Inflammatory macrophage (primary cell): ENCODE measurements at places on chromosomes 3 and 15.
A peak's percentile ranks its signal among the peaks of the same experiment; 100 is the strongest.

DNA sequence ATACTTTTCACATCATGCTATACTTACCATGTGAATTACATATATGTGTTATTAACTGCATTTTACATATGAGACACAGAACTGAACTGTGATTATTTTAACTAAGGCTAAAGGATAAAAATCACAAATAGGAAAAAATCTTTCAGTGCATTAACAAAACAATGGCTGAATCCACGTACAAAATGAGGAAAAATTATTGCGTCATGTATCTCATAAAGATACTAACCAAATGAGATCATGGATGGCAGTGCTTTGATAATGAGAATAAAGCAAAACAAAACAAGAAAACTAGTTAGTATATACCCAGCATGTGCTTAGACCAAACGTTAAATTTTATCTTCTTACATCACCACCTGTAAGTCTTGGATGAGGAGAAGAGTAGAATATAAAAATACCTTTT lies 66.0 kb downstream of the SCAPER start:
- no peak for DNase-seq

DNA sequence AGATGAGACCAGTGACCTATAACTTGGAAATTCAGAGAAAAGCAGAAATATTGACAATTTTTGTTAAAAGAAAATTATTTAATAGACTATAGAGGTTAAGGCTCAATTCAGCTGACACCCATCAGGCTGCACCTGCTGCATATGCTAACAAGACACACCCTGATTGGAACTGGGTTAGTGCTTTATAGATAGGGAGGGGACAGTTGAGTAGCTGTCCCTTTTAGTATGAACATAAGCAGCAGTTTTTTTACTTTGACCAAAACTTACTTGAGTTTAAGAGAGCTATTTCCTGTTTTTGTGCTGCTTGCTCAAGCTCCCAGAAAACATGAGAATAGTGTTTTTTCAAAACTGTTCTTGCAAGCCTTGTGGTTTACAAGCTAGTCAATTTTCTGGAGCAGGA lies 292.6 kb downstream of the LRRC3B start:
- no peak for DNase-seq

DNA sequence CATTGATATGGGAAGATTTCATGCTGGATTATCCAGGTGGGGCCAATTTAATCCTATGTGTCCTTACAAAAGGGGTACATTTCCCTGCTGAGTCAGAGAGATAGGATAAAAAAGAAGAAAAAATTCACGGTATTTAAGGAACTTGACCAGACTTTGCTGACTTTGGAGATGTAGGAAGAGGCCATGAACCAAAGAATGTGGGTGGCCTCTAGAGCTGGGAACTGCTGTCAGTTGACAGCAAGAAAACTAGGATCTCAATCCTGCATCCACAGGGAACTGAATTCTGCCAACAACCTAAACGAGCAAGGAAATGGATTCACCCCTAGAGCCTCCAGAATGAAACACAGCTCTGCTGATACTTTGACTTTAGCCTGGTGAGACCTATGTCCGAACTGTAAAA lies 148.1 kb upstream of the SLC24A5 start:
- DNase-seq: no peak

DNA sequence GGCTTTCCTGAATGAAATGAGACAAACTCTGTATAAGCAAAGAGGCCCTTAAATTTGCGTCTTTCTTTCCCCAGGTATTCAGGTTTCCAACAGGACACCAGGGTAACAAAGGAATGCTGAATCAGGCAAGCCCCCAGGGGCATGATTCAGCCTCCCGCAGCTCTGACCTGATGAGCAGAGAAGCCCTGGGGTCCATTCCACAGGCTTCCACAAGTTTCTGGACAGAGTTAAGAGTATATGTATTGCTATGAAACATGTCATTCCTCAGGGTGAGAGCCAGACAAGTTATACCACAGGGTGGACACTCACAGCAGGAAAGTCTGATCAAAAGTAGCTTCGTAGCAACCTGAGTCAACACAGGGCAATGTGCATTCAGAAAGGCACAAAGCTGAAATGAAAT lies 68.1 kb upstream of the CTNNB1 start:
- no peak for DNase-seq

DNA sequence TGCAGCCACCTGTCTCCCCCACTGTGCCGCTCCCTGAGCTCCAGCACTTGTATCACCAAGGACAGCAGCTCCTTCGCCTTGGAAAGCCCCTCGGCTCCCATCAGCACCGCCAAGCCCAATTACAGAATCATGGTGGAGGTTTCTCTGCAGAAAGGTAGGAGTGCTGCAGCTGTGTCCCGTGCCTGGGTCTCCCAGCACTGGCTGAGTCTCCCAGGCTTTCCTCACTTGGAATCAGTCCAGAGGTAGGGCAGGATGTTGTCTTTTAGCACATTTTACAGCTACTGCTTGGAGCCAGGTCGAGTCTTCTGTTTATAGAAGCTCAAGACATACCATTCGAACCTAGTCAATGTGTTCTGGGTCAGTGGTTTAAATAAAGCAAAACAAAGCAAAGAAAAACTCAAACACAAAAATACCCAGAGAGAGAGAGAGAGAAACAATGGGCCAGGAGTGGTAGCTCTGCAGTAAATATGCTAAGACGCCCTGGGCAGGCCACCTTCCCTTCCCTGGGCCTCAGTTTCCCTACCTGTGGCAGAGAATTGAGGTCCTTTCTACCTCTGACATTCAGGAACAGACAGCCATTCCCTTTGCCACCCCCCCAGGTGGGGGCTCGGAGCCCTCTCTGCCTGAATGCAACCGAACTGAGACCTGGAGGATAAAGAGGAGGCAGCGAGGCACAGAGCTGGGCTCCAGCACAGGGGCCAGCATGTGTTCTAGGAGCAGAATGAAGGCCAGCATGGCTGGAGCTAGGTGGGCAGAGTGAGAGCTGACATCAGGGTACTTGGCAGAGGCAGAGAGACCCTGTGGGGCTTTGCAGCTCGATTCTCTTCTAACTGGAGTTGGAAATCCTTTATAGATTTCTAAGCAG lies 44.1 kb downstream of the STARD5 start:
- no peak for DNase-seq

- DNase-seq: peak; percentile 55
Measured at GRCh38 chr15:78709263-78709882, 68.4 kb upstream of the CHRNB4 start.

DNA sequence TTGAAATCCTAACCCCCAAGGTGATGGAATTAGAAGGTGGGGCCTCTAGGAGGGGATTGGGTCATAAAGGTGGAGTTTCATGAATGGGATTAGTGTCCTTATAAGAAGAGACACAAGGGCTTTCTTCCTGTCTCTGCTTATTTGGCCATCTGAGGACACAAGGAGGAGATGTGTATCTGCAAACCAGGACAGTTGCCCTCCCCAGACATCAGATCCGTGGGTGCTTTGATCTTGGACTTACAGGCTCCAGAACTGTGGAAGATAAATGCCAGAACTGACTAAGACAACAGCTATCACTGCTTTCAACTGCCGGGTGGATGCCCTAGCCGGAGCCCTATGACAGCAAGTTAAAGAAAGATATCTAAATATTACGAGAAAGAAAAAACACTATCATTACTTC lies 94.4 kb downstream of the CHRNA7 start:
- no peak for DNase-seq

DNA sequence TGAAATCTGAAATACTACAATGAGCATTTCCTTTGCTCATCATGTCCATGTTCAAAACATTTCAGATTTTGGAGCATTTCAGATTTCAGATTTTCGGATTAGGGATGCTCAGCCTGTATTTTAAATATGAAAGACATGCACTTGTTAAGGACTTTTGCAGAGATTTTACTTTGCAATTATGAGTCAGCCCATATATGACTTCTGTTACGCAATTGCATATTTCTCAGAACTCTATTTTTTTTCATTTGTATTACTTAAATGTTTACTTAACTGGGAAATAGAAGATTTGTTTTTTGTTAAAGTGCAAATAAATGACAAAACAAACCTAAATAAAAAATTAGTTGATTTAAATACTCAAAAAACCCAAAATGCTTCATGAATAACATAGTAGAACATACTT lies 376.2 kb downstream of the ZBTB20 start:
- peak; percentile 20 for DNase-seq

DNA sequence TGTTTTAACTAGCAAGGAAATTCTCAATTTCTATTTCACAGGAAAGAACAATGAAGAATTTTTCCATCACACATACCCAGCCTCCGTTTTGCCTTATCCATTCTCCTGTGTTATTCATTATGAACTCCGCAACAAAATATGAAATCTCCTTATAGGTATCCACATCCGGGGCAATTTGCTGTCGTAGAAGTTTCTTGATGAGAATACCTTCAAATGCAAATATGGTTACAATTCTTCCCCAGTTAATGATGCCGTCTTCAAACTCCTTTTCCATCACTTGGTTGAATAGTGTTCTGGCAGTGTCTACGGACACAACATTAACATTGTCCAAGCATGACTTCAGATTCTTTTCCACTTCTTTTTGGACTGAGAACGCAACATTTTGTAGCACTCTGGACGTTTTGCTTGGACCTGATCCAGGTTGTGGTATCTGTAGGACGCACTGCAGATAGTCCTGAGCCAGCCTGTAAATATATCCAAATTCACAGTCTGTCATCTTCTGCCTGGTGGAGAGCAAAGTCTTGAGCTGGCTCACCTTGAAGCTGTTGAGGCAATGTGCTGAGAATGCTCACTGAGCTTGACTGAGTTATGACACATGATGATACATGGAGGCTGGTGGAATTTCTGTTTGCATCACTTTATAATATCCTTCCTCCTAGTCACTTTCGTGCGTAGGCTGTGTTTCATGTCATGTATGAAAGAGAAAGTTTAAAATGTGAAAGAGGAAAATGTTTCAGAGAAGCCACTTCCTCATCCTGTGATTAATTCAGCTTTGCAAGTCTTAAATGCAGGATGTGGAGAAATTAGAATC lies at the start of gene BCL2A1:
Gene BCL2A1 (minus strand): TSS at position 573 of the 811 bp plus-strand sequence. CDS start 77 bp downstream, at position 496.
- peak; percentile 95 for DNase-seq

DNA sequence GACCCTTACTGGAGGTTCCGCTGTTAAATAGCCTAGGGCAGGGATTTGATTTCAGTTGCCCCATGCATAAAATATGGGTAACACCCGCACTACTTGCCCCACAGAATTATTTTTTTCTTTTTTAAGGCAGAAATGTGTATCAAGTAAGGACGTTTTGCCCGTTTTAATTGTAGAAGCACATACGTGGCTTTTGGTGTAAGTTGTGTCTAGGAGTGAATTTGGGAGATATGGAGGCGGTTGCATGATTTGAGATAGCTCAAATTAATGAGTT lies 636 bp upstream of the LRRC58 start:
- DNase-seq: no peak

- DNase-seq: no peak
Measured at GRCh38 chr15:94196531-94196930, 34.8 kb upstream of the MCTP2 start.

GRCh38 chr3:13078163-13078905 lies 5.1 kb upstream of the IQSEC1 start:
- no peak for DNase-seq

- DNase-seq: no peak
Measured at GRCh38 chr3:107861904-107862303, 228.9 kb downstream of the CD47 start.

- DNase-seq: peak; percentile 98
Measured at GRCh38 chr3:196643201-196643749, 3.8 kb downstream of the NRROS start.

- DNase-seq: peak; percentile 77
Measured at GRCh38 chr15:50390554-50391264, 33.5 kb upstream of the USP8 start.

DNA sequence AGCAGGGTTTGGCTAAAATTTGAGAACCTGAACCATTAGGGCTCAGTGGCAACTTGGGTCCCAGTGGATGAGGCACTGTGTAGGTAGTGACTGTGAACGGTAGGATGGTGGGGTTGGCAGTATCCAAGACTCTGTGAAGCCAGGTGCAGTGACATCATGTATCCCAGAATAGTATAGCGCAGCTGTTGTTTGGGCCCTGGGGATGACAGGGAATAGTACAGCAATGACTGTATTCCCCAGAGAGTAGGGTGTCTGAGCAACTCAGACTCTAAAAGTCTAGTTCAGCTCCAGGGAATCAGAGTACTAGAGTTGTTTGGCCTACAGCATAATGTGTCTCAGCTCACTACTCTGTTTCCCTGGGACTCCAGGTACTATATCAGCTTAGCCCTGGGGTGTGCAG lies 20.7 kb upstream of the PPP2R3A start:
- no peak for DNase-seq

- no peak for DNase-seq
Measured at GRCh38 chr15:84946772-84947489, 34.7 kb upstream of the PDE8A start.

DNA sequence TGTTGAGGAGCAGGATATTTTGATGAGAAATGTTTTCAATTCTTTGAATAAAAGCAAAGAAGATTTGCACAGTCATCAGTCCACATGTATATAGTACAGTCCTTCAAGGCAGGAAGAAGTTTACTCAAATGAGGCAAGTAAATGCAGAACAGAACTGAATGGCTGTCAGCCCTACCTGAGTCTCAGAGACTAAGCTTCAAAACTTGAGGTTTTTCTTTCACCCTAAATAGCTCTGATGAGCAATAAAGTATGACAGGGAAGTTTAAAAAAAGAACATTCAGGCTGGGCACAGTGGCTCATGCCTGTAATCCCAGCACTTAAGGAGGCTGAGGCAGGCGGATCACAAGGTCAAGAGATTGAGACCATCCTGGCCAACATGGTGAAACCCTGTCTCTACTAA lies 232.5 kb downstream of the SUCLG2 start:
- DNase-seq: no peak

DNA sequence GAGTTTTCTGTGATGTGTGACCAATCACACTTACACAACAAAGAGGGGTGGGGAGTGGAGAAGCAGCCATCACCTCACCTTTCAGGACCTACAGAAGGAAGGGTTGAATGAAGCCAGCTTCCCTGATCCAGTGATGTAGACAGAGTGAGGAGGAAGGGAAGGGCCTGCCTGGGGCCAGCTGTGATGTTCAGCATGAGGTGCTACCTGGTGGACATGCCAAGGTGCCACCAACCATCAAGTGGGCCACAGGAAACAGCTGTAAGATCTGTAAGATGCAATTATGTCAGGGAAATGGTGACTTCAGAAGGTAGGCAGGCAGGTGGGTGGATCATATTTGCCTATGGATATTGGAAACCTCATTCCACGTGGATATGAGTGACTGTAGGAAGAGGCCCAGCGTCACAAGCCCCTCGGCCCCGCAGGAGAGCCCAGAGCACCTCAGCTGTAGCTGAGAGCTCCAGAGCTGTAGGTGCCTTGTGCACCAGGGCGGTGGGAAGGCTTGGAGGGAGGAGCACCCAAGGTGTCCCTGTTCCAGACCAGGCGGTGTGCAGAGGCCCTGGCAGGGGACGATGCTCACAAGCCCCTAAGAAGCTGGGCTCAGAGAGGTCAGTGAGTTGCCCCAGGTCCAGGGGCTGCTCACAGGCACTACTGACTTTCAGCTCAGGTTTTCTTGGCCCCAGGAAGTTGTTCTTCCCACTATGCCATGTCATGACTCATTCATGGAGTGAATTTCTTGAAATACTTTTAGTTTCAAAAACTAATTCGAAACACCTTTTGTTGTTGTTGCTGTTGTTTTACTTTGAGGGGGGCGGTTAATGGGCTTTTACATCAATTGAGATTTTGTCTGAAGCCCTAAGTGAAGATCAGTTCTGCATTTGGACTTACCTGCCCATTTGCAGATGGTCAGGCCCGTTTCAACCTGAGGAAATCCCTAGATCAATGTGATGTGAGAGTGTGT lies 94.2 kb upstream of the ALDH1A3 start:
- no peak for DNase-seq

GRCh38 chr3:117910820-117911521 lies 1123.7 kb downstream of the IGSF11 start:
- DNase-seq: no peak

GRCh38 chr15:63826528-63826927 lies 7.2 kb downstream of the HERC1 start:
- peak; percentile 39 for DNase-seq

- DNase-seq: no peak
Measured at GRCh38 chr15:66102563-66103292, 150.8 kb downstream of the MEGF11 start.

GRCh38 chr15:91897585-91898372 lies 44.3 kb downstream of the SLCO3A1 start:
- no peak for DNase-seq
